Right renal pelvis (tissue), 4 donors: ENCODE measurements at places on chromosomes 11 and 22. TPM values are rescaled to one million over a fixed set of nuclear protein-coding genes. Genes with fewer than 3 reads are reported as not detected.

DNA sequence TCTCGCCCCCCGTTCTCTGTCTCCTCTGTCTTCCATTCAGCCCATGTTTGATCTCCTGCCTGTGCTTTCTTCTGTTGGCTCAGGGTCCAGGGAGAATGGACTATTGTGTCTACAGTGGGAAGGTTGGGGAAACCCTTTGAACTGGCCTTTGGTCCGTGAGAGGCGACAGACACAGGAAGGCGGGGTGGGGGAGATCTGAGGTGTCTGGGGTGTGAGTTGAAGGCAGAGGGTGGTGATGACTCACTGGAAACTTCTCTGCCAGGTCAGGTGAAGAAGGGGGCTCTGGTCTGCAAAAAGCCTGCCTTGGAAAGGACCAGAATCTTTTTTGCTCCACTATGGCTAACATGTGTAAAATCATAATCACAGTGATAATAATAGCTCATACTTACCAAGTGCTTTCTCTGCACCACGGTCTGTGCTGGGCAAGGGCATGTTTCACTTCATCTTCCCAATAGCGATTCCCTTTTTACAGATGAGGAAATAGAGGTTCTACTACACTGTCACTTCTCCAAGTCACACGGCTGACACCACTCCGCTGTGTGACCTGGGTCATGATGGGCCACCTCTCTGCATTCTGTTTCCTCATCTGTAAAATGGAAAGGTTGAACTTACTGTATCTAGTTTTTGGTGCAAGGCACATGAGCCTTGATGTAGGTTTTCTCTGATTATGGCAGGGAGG, 99.8 kb upstream of the ALX4 start:
- no peak for DNase-seq

DNA sequence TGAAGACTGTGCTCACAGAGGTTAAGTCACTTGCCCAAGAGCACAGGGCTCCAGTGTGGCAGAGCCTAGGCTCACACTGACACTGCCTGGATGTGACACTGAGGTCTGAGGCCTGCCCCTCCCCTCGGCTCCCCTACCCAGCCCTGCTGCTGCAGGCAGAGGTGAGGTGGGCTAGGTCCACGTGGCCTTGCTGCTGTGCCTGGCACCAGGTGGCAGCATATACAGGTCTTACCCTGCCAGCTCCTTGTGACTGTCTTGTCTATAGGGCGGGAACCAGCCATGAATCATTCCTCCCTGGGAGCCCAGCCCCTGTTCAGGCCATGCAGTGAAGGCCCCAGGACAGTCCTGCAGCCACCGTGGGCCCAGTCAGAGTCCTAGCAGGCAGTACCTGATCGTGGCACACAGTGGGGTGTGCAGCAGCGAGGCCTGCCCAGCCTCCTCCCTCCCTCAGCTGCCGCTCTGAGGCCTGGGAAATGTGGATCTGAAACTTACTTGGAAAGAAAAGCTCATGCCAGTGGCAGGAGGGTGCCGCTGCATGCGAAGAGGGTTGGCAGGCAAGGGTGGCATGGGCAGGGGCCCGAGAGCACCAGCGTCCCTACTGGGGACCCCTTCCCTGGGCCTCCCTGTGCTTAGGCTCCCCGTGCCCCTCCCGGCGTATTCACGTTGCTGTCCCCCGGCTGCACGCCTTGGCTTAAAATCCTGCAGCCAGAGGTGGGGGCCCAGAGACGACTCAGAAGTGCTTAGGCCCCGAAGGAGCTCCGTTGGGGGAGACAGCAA, 1.2 kb upstream of the CERK start:
- no peak for DNase-seq

GRCh38 chr11:11843642-11844041, 1.9 kb downstream of the USP47 start:
- no peak for DNase-seq

DNA sequence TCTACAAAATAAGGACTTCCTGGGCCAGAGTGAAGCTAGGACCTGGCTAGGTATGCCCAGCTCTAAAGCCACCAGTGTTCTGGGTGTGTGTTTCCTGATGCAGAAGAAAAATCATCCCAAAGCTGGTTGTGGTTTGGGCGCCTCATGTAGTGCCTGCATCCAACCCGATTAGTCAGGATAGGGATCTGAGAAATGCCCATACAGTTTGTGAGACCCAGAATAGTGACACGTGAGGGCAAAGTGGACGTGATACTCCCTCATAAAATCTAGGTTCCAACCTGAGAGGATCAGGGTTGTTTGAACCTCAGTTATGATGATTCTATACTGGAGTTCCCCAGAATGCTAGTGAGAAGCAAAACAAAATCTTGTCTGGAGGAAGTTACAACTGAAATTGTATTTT, 238.4 kb downstream of the TBC1D22A start:
- no peak for DNase-seq

- no peak for DNase-seq
These were observed 3.8 kb downstream of the KCNC1 start for GRCh38 chr11:17738151-17738973.

DNA sequence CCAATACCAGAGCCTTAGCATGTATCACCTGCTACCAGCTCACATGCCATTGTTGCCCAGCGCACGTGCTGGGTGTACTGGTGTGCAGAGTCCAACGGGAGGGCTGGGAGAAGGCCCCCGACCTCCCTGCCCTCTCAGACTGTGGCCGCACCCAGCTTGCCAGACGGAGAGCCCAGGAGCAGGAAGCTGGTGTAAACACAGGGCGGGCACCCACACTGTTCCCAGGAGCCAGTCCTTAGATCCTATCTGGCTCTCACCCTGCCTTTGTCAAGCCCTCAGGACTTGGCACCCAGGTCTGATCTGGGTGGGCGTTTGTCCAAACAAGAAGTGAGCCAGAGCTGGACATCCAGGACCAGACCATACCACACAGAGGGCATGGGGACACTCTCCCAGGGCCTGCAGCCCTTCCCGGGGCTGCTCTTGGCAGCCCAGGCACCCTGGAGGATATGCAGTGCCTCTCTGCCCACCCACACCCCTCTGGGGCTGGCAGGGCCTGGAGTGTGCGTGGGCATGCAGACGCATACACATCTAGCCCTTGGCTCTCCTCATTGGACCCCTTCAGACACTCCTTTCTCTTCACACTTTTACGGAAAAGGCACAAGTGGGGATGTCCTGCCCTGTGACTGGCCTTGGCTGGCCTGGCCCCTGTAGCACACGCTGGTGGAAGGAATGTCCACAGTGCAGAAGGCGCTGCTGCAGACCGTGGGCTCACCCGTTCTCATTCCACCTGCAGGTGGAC, 19.9 kb upstream of the CLDN5 start:
- no peak for DNase-seq

GRCh38 chr22:49946612-49947295, 13.8 kb upstream of the PIM3 start:
- DNase-seq, result no peak

DNA sequence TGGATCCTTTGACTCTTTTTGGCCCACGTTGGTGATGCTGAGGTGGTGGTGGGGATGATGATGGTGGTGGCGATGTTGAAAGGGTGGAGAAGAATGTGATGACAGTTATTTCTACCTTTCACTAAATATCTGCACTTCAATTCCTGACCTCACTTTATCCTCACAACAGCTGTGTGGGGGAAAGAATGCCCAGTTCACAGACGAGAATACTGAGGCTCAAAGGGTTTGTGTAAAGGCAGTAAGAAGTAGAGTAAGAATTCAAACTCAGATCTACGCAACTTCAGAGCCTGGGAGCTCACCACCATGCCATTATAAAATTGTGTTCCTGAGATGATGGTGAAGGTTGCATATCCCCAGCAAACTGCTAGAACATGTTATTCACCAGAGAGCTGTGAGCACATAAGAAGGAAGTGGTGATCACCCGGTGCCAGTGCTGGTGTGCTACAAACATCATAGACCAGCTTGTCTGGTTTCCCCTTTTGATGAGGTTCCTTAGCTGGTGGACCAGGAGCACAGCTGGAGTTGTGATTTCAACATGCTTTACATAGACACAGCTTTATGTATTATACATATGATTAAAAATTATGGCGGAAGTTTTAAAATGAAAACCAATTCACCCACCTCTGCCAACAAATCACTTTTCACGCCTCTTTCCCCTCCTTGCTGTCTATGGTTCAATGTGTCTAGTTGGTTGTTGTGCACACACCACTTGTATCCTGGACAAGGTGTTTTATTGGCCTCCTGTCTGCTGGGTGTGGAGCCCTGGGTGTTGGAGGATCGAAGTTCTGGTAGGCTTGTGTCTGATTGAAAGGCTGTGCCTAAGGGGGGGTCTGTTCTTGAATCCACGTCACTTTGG, 6.2 kb downstream of the ST14 start:
- no peak for DNase-seq

GRCh38 chr11:10116588-10116987, 177.4 kb downstream of the SBF2 start:
- DNase-seq, result no peak

- DNase-seq, result no peak
These were observed 237.5 kb downstream of the MIAT start for GRCh38 chr22:26894766-26895485.

- DNase-seq, result no peak
These were observed 11.1 kb upstream of the UPB1 start for GRCh38 chr22:24483976-24484545.

- DNase-seq, result no peak
These were observed 9.6 kb downstream of the TRPM5 start for GRCh38 chr11:2434506-2435255.

- DNase-seq, result no peak
These were observed 11.3 kb downstream of the PLAAT2 start for GRCh38 chr11:63551889-63552266.

DNA sequence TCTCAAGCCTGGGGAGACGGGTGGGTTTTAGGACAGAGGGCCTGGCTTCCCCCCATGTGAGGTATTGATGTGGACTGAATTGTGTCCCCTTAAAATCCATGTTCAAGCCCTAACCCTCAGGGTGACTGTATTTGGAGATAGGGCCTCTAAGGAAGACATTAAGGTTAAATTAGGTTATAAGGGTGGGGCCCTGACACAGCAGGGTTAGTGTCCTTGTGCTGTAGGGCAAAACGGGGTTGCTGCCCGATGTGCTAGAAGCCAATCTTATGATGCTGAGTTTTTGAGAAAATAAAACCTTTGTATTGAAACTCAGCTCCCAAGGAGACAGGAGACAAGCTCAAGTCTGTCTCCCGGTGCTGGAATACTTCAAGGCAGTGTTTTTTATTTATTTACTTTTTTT, 71.1 kb upstream of the NUP50 start:
- DNase-seq, result no peak

Gene CERK
- 52.6 TPM for polyA plus RNA-seq

Gene SCGB1D2
- 2.5 TPM for polyA plus RNA-seq

Gene GLB1L2
- polyA plus RNA-seq, result 23.9 TPM

Gene PDGFB
- polyA plus RNA-seq, result 15.5 TPM

Gene ZBTB16
- polyA plus RNA-seq, result 0.89 TPM

Gene LDLRAD3
- polyA plus RNA-seq, result 27.8 TPM
